ENCODE measurements at places on chromosomes 6 and 20.

DNA sequence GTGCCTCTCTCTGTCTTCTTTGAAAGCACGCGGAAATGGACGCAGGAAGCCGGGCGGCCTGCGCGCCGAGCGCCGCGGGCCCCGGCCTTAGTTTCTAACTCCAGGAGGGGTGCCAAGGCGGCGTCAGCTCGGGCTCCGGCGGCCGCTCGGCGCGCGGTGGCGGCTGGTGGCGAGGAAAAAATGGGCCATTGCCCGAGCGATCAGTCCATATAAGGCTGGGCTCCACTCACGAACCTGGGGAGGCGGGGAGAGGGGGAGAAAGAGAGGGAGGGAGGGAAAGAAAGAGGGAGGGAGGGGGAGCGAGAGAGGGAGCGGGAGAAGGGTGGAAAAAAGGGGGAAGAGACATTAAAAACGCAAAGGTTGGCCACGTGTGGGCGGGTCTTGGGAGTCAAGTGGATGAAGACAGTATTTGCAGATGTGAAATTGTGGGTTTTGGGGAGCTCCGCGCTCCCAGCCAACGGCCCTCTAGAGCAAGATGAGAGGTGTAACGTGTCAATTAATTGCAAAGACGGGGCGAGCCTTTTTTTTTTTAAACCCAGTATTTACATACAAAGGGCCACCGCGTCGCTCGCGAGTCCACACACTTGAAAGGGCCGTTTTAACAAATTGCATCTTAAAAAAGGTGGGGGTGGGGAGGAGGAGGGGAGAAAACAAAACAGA, at the start of gene NKX2-2:
Gene NKX2-2, minus strand, starts transcription at position 184 of the 660 bp plus-strand sequence. CDS start 395 bp downstream, outside the sequence.
- H3K4me3 ChIP-seq: peak within 1 kb of the TSS; percentile 89
- no peak for DNase-seq
- H3K27me3 ChIP-seq: peaks cover 40% of the 10 kb centered on the region

DNA sequence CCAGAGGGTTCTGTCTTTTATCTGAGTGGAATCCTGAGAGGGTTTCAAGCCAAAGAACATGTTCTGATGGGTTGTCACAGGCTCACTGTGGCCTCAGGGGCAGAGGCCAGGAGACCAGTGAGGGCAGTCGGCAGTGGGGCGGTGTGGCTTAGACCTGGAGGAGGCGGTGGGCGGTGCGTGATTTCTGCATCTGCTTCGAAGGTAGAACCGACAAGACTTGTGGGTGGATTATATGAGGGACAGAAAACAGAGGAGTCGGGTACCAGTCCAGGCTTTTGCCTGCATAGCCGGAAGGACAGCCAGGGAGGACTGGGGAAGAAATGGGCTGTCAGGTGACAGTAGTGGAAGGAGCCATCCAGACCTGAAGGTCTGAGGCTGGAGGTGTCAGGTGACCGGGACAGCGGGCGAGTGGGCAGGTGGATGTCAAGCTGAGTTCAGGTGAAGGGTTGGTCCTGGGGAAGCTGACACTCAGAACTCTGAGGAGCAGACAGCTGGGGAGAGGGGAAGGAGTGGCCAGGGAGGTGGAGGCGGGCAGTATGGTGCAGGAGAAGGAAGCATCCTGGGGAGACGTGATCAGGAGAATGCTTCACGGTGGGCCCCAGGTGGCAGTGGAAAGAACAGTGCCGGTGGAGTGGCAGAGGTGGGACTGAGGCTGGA, 3.1 kb downstream of the CTSZ start:
- H3K4me1 ChIP-seq: peaks cover 29% of the 10 kb centered on the region
- no peak overlapping the region for H3K4me3 ChIP-seq
- peaks cover 27% of the 10 kb centered on the region for H3K36me3 ChIP-seq
- H3K27ac ChIP-seq: peak overlapping the region; percentile 28

GRCh38 chr6:36756786-36757185, 59.2 kb downstream of the RAB44 start:
- H3K4me3 ChIP-seq: no peak overlapping the region
- no peak for DNase-seq
- H3K27ac ChIP-seq: peak overlapping the region; percentile 62
- H3K36me3 ChIP-seq: peaks cover 14% of the 10 kb centered on the region

- no peak overlapping the region for H3K4me3 ChIP-seq
- no peak overlapping the region for H3K27ac ChIP-seq
- DNase-seq: no peak
- H3K27me3 ChIP-seq: peaks cover 3% of the 10 kb centered on the region
- peaks cover 5% of the 10 kb centered on the region for H3K36me3 ChIP-seq
Measured at GRCh38 chr6:85680388-85680787, 37.7 kb upstream of the SYNCRIP start.

DNA sequence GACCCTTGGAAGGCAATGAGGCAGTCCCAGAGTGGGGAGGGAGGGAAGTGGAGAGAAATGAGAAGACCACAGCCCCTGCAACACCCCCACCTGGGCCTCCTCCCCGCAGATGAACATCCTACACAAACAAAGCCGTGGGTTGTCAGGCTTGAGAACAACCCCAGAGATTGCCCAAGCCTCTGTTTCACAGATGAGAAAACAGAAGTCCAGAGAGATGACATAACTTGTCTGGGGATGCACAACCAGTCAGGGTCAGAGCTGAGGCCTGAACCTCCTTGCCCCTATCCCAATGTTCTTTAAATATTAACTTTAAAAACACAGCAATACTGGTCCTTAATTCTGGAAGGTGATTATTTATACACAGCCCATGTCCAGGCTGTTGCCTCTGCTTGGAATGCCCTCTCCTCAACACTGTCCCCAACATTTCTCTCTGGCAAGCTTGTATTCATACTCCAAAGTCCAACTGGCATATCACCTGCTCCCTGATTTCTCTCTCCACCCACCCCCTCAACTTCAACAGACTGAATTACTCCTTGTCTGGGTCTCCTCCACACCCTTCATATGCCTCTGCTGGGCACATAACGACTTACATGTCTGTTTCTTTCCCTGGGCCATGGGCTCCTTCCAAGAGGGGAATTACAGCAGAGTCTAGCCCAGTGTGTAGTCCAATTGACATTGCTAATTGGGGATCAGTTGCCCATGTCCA, 135.5 kb upstream of the LRFN2 start:
- H3K4me1 ChIP-seq: peaks cover 56% of the 10 kb centered on the region
- H3K36me3 ChIP-seq: no peaks in the 10 kb centered on the region
- no peak overlapping the region for H3K4me3 ChIP-seq
- DNase-seq: no peak
- H3K27ac ChIP-seq: no peak overlapping the region
- H3K27me3 ChIP-seq: peaks cover 6% of the 10 kb centered on the region

Data from endothelial cell (in vitro differentiated cells).